ENCODE measurements at places on chromosomes 6 and 20.

DNA sequence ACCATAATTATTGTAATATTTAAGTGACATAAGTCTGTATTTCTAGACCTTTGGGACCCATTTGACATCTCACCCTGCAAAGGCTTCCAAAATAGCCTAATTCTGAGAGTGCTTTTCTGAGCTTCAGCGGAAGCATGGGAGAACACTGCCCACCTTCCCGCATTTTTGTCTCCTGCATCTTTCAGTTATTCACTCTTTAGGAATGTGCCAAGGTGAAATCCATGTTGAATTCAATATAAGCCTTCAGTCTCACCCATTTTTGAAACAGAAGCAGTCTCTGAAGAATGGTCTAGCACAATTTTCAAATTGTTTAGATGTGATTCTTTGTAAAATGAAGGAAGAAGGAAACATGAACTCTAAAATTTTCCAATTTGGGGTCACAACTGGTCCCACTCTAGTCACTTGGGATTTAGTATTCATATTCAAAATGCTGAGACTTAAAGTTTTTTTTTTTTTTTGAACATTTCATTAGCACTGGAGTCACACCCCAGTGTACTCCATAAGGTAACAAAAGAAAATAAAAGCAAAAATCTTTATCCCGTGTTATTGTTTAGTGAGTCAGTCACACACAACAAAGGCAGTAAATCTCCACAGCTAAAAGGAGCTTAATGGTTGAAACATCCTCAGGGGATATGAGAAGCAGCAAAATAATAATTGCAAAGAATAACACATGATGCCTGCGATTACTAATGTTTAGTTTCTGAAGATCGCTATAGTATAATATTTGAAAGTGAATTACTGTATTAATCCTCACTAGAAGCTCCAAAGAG lies 479.9 kb upstream of the BTBD3 start:
- no peak for DNase-seq

DNA sequence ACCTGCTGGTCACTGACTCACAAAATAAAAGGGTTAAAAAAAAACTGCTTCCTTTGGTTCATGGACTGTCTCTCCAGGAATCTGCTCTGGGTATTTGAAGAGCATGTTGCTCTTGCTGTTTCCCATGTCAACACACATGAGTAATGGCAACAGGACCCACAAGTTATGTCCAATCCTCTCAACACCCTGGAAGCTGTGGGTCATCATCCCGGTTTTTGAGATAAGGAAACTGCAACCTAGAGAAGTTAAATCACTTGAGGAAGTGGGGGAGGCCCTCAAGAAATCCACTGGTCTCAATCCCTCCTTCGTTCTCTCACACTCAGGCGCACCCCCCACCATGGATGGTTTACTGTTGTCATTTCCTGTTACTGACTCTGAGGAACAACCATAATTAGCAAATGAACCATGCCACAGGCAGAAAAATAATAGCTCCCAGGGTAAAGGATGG lies 12.4 kb downstream of the MAP1LC3A start:
- no peak for DNase-seq

GRCh38 chr6:45607798-45608197 lies 230.1 kb upstream of the SUPT3H start:
- no peak for DNase-seq

GRCh38 chr6:107654764-107655163 lies 164.8 kb downstream of the SOBP start:
- no peak for DNase-seq

- no peak for DNase-seq
Measured at GRCh38 chr6:139863346-139863745, 488.9 kb upstream of the CITED2 start.

- DNase-seq = no peak
Measured at GRCh38 chr20:62200491-62201172, 17.8 kb downstream of the MTG2 start.

- no peak for DNase-seq
Measured at GRCh38 chr6:147029923-147030322, 174.3 kb upstream of the STXBP5 start.

DNA sequence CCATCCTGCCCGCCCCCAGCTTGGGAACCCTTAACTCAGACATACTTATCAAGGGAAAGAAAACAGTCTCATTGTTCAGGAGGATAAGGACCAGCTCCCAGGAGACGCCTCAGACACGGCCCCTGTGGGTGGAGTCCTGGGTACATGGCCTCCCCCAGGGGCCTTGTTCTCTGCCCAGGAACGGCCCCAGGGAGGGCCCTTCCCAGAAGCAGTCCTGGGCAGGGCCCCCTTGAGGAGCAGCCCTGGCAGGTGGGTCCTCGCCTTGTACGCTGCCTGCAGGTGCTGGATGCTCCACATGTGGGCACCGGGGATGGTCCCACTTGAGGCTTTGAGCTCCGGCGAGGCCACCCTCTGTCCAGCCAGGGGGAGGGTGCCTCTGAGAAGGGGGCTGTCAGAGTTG lies 4.5 kb upstream of the GATA5 start:
- DNase-seq = no peak

GRCh38 chr6:111087871-111088667 lies 766 bp downstream of the SLC16A10 start:
- peak; percentile 52 for DNase-seq

DNA sequence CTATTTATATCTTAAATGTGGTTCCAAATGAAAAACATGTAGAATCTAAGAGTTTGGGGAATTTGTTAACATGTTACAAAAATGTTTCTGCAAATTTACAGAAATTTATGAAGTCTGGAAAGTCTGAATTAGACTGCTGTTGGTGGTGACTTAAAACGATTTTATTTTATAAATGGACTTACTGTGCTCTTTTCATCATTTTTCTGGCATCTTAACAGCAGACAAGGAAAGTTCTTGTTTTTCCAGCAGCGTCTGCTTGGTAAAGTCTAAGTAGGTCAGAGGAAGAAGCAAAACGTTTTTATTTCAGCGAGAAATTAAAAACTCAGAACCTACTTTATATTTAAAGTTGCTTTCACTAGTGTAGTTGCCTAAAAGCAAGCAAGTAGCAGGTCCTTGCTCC lies 48.6 kb upstream of the COL9A1 start:
- no peak for DNase-seq

DNA sequence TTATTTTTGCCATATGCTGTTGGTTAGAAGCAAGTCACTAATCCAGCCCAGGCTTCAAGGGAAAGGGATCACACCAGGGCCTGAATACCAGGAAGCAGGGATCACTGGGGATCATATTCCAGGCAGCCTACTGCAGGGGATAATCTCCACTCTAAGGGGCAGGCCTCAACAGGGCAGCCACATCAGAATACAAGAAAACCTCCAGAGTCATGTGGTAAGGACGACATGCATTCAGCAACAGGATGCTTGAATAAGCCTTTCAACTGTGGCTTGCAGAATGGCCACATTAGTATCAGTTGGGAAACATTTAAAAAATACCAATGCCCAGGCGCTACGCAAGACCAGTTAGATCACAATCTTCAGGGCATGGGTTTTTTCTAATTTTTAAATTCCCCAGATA lies 109.1 kb downstream of the LY86 start:
- DNase-seq = no peak

Data from activated CD4-positive, alpha-beta T cell treated with anti-CD3 and anti-CD28 coated beads, Interleukin-10, Interleukin-2, amounts not matched to agents 100 ng/mL and 50 ng/mL, durations not matched to agents 16 hours and 8 hours (primary cell).